ENCODE measurements at places on chromosomes 13 and 19.

DNA sequence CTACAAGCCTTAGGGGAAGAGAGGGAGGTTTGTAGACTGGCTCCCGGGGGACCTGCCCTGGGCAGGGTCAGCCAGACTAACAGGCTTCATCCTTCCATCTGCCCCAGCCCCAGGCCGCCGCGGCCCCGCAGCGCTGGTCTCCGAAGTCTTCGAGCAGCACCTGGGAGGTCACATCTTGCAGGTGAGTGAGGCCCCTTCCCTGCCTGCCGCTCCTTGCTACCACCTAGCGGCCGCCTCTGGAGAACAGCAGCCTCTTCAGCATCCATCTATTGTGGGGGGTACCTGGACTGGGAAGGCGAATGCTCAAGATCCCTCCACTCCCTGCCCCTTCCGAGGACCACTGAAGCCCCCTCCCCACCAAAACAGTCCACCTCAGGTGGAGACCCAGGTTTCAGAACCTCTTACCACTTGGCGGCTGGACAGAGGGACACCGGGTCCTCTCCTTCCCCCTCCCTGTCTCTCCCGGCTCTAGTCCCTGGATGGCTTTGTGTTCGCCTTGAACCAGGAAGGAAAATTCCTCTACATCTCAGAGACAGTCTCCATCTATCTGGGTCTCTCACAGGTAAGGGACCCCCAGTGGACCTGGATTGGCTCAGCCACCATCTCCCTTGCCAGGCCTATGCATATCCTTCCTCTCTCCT, 12.7 kb downstream of the NPAS1 start:
- peak; percentile 60 for DNase-seq

DNA sequence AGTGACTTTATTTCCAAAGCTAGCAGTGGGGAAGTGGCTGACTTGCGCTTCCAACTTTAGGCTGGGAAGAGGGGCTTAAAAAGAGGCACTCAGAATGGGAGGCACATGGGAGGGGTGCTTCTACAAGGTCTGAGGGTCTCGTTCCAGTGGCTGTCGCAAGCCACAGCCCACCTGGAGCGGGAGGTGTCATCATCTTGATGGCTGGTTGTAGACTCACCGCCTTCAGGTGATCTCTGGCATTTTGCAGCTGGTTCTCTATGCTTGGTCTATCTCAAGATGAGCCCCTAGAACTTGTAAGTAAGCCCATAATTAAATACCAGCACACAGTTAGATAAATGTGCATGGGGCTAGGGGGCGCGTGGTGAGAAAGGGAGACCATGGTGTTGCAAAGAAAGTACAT, 9.2 kb downstream of the TEX29 start:
- peak; percentile 17 for DNase-seq

DNA sequence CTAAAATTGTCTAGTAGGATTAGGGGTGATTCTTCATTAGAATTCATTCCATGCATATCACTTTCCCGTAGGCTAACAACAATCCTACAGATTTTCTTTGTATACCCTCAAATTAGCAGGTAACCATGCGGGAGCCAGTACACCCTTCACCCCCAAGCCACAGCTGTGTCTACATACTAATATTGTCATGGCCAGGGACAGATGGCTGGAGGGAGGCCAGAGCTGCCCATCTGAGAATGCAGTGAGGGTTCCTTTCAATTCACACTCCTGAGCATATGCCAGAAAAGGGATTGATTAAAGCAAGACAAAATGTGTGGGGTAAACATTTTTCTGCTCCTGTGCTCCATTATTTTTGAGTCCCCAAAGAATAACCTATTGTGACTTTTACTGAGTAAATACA, 68.9 kb downstream of the FREM2 start:
- DNase-seq: no peak

- no peak for DNase-seq
These were observed 10.3 kb upstream of the EDNRB start for GRCh38 chr13:77928909-77929308.

DNA sequence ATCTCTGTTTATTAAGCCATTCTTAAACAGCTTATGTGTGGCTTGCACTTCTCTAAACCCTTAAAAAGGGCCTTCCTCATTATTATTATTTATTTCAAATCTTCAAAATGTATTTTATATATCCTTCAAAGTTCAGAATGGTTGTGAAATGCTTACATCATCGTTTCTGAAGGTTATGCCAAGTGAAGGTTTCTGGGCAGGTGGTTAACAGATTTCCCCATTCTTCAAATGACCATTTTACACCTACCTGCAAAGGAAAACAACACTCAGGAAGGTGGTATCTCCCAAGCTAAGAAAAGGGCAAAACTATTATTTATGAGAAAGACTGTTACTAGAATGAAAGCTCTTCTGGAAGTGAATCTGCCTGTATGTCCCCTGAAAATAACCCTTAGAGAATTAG, 191.6 kb downstream of the SHISA2 start:
- no peak for DNase-seq

GRCh38 chr13:109273326-109273751, 513.0 kb downstream of the IRS2 start:
- DNase-seq: no peak
